Activated naive CD4-positive, alpha-beta T cell treated with anti-CD3 and anti-CD28 coated beads, Interleukin-2, amount 10 ng/mL, durations not matched to agents 5 hours and 36 hours (primary cell): ENCODE measurements at places on chromosomes 3 and 15. TPM values are rescaled to one million over a fixed set of nuclear protein-coding genes. Genes with fewer than 3 reads are reported as not detected.

Gene CASR
- not detected for total RNA-seq

Gene RPP25
- total RNA-seq: 5.7 TPM

Gene EXD1
- not detected for total RNA-seq

Gene AP4E1
- 13.8 TPM for total RNA-seq

Gene PROK2
- 0.23 TPM for total RNA-seq
